ENCODE measurements at places on chromosomes 3 and 15. TPM values are rescaled to one million over a fixed set of nuclear protein-coding genes. Genes with fewer than 3 reads are reported as not detected.

DNA sequence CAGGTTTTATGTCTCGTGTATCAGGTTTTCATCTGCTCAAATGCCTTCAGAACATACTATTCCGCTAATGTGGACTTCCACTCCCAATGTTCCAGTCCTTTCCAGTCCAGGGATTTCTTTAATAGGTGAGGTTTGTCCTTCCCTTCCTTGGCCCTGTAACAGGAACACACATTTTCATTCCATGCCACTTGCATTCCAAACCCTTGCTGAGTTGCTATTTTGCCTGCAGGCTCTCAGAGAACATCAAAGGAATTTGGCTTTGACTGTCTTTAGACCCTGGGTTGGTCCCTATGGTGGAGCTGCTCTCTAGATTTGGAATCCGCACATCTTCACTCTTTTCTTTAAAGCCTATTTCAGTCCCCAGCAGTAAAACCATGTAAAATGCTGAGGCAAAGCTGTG, 12.3 kb upstream of the ALCAM start:
- DNase-seq = no peak

DNA sequence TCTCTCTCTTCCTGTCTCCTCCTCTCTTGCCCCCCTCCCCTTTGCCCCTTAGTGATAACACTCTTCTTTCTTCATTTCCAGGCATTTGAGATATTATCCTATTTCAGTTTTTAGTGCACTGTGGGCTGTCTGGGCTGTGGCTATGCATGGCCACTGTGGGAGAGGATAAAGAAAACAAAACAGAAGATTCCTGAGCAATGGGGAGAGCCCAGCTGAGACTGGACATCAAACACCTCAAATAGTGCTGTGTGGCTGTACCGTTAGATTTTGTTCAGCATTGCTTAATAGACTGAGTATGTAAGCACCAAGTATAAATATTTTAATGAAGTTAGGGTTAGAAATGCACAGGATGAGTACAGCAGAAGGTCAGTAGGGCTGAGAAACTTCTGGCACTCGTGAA, 7.9 kb upstream of the GBE1 start:
- no peak for DNase-seq

DNA sequence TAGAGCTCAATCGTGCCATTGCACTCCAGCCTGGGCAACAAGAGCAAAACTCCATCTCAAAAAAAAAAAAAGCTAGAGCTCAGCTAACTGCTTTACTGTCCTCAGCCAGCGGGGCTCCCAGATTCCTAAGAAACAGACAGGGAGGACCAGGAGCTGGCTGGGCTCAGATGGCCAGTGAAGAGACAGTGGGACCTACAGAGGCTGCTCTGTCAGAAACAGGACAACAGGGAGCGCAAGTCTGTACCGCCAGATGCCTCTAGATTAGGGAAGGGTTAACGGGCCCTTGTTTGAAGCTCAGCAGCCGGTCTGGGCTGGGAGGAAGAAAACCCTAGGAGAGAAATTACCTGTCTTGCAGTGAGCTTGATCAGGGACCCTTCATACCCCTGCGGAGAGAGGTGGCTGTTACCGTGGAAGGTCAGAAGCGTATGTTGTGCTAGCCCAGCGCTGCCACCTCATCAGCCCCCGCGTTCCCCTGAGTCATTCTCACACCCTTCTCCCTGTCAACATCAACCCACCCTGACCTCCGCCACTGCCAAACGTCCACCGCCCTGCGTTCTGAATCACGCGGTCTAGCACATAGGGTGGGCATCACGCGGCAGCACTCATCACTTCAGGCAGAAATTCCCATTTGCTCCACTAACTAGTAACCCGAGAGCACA, 25.3 kb downstream of the RBPMS2 start:
- DNase-seq = no peak

- no peak for DNase-seq
Observed at GRCh38 chr15:70806992-70807712, 43.8 kb upstream of the UACA start.

DNA sequence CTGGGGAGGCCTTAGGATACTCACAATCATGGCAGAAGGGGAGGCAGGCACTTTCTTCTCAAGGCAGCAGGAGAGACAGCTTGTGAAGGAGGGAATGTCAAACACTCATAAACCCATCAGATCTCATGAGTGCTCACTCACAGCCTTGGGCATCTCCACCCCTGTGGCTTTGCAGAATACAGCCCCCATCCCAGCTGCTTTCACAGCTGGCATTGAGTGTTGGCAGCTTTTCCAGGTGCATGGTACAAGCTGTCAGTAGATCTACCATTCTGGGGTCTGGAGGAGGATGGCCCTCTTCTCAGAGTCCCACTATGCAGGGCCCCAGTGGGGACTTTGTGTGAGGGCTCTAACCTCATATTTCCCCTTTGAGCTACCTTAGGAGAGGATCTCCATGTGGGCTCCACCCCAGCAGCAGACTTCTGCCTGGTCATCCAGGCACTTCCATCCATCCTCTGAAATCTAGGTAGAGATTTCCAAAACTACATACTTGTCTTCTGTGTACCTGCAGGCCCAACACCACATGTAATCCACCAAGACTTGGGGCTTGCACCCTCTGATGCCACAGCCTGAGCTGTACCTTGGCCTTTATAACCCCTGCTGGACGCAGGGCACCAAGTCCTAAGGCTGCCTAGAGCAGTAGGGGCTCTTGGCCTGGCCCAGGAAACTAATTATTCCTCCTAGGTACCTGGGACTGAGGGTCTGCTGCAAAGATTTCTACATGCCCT, 404.2 kb upstream of the EPHA6 start:
- no peak for DNase-seq

DNA sequence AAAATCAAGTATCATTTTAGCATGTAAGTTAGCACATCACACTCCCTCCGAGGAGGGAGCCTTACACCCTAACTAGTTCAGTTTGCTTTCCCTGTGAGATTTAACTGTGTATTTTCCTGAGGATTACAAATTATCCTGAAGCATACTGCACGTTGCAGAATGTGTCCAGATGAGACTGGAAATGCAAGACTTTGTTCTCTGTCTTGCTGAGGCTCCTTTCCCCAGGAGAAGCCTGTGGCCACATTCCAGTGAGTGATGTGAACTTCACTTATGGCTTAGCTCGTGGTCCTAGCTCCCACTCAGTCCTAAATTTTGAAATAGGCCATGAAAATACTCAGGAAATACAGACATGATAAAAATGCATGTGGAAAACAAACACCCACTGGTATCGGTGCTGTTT, 23.7 kb downstream of the PDZRN3 start:
- no peak for DNase-seq

SH2D7 gene
- polyA plus RNA-seq = 2.6 TPM
